Cardiac septum (tissue), 1 donor: ENCODE measurements at places on chromosomes 7 and 10. TPM values are rescaled to one million over a fixed set of nuclear protein-coding genes. Genes with fewer than 3 reads are reported as not detected.

The GBX1 gene
- 0.57 TPM for total RNA-seq

The OLAH gene
- not detected for total RNA-seq

GRCh38 chr7:148521271-148521670 is 69.3 kb upstream of the C7orf33 start:
- no peak for DNase-seq

The NOBOX gene
- total RNA-seq: not detected

GRCh38 chr10:77587416-77587790 is 50.2 kb downstream of the KCNMA1 start:
- no peak for DNase-seq

The SP8 gene
- not detected for total RNA-seq

The LIPJ gene
- not detected for total RNA-seq

DNA sequence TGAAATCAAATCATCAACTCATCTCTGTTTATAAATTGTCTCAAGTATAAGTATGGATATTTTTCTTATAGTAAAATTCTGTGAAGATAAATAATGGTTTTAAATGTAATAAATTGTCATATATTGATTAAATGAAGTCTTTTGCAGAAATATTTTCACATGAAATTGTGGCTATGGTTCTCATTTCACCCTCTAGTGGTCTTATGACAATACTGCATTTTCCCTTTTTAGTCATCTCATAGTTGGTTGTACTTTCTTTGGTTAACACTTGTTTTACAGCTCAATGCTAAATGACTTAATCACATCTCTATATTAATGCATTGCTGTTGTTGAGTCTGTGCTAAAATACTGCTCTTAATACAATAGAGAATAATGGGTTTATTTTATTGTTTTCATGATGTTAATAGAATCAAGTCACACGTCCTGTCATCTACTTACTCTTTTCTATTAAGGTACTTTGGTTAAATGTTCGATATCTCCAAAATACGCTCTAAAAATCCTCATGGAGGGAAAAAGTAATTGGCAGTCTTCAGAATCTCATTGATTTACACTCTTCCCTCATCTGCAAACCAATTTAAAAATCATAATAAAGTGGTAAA is 38.0 kb upstream of the CACNA2D1 start:
- DNase-seq: no peak

The SUFU gene
- total RNA-seq: 6.1 TPM

DNA sequence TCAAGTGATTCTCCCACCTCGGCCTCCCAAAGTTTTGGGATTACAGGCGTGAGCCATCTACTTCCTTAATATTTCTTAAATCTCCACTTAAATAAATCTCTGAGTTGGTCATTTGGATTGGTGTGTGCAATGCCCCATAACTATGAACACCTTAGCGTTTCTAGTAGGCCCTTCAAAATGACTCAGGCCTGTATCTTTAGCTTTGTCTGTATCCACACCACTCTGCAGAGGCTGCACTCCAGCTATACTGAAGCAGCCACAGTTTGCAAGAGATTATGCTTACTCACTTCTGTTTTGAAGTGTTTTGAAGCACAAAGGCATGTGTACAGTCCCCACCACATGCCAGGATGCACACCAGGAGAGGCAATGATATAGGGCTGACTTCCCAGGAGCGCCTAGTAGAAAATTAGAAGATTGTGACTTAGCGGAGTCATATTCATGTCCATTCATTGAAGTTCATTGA is 2.4 kb upstream of the ST7 start:
- DNase-seq: no peak
